ENCODE measurements at places on chromosomes 5 and 9. TPM values are rescaled to one million over a fixed set of nuclear protein-coding genes. Genes with fewer than 3 reads are reported as not detected.

Gene TXN
- 253 TPM for total RNA-seq

Gene C1QTNF2
- 0.28 TPM for total RNA-seq

Gene TRIM7
- 3.1 TPM for total RNA-seq

Gene LEAP2
- under 0.01 TPM for total RNA-seq

Gene TMEM252
- total RNA-seq, result not detected

All from regular cardiac myocyte (primary cell).